ENCODE measurements at places on chromosomes 2 and 18.

DNA sequence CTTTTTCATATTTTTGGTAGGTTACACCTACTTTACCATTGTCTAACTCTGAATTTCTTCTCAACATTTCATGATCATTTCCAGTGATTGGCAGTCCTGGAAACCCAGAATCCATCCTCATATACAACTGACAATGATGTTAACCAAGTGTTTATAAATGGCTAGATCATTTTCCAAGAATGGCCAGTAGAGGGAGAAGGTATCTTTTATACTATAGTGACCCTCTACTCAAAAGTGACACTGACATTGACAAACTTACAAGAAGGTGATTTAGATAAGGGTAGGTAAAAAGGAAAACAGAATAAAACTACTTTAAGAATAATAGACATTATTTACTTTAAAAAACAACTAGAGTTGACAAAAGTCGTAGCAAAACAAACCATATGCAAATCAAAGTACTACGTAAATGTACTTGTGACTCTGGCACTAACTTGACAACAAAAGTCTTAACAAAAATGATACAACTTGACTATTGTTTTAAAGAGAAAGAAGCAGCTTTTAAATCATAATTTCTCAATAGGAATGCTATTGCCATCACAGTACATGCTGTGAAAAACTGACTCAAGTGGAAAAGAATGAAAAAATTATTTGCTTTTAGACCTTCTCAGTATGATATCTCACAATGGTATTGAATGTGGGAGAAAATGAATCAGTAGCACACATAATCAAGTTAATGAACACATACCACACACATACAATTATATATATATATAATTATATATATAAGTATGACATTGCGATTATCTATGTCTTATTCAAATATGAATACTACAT is 76.6 kb upstream of the GRB14 start:
- no peak for DNase-seq

GRCh38 chr18:62060820-62061219 is 126.0 kb downstream of the PIGN start:
- DNase-seq = no peak

GRCh38 chr2:46002947-46003346 is 294.3 kb upstream of the EPAS1 start:
- DNase-seq = no peak

GRCh38 chr2:224126003-224126402 is 86.9 kb upstream of the SERPINE2 start:
- no peak for DNase-seq

DNA sequence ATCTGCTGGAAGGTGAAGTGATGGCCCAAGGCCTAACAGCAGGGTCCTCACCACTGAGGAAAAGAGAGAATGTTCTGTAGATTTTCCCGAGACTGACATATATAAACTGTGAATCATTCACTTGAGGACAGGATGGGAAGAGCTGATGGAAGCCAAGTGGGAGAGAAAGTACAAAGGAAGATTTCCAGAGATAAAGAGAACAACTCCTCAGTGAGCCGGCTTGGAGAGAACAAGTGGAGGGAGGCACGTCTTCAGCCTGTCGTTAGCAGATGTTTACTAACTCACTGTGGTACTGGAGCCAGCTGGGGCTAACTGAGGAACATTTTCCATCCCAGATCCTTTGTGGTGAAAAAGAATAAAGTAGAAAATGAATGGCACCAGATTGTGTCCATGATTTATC is 552.9 kb upstream of the TNP1 start:
- DNase-seq = no peak

- no peak for DNase-seq
Measured at GRCh38 chr2:27573452-27573851, 9.4 kb upstream of the ZNF512 start.

GRCh38 chr2:200270732-200271131 is 35.8 kb upstream of the SPATS2L start:
- no peak for DNase-seq

DNA sequence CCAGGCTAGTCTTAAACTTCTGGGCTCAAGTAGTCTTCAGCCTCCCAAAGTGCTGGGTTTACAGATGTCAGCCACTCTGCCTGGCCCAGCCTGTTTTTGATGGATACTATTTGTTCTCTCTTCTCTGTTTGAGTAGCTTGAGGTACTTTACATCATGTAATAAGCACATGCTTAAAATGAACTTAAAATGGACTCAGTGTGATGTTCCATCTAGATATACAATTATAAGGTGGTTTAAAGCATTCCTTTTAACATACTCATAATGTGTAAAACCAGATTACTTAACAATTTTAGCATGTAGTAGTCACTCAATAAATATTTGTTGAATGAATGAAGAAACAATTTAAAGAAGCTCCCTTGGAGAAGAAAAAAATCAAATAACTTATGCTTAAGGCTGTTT is 9.6 kb downstream of the PTPRM start:
- DNase-seq = no peak

DNA sequence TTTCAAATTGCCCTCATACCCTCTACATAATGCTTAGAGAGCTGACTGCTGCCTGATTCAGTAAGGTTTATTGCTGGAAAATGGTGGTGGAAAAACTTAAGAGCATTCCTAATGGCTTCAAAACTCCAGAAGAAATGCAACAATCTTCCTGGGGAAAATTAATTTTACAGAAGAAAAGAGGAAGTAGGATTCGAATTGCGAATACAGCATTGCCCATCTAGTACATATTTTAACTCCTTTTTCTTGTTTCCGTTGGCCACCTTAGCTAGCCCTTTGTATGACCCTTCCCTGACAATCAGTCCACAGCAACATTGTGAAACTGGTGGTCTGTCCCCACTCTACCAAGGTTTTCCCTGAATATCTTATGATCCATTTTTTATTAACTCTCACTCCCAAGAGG is 224.7 kb downstream of the MTX2 start:
- DNase-seq = no peak

DNA sequence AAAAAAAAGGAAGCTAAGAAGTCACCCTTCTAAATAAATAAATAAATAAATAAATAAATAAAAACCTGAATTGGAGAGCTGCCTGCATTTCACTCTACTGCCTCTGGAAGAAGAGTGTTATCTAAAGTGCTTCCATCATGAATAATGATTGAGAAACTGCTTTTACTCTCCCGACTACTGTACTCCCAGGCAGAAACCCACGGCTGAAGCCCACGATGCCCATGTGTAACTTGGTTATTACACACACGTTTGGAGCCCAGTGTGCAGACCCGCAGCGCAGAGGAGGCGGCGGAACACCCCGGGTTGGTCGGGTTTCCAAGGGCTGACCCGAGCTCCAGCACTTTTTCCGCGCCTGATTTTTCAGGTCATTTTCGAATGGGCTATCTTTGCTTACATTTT is 697 bp upstream of the SPATS2L start:
- no peak for DNase-seq

DNA sequence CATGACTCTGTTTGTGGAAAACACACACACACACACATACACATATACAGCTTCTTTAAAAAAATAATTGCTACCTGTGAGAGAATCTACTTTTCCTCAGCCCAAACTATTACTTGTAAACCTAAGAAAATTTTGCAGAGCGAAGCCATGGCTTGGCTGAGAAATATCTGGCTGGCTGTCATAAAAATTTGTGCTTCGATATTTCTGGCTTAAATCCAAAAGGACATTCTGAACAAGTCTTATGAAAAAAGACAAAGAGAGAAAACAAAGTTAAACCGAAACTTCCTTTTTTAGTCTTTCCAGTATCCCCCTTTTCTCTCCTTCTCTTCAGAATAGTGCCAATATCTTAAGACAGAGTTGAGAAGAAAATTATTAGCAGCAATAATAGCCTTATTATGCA is 2048.0 kb downstream of the SUCLG1 start:
- no peak for DNase-seq

DNA sequence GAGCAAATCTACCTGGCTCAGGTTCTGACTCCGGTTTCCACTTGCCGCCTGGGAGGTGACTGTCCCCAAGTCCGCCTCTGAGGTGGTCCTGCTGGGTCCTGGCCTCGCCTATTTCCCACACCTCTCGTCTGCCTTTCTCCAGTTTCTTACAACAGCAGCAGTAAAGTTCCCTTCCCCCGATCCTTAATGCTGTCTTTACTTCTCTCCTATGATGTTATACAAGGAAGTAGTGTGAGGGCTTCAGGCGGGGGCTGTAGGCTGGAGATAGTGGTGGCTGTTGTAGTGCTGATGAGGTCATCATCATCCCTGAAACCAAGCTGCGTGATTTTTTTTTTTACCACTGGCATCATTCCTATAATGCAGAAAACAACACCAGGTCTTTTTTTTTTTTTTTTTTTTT is 18.9 kb downstream of the TGIF1 start:
- no peak for DNase-seq

DNA sequence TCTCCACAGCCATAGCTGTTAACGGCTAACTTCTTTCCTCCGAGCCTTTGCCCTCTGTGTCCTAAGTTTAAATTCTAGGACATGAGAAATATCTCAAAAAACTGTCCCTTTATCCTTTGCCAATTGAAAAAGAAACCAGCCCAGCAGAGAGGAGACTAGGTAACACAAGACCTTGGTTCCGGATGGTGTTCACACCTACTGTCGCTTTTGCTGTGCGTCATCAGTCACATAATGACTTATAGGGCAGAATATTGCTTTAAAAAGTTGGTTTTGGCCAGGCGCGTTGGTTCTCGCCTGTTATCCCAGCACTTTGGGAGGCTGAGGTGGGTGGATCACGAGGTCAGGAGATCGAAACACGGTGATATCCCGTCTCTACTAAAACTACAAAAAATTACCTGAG is 66.2 kb downstream of the SP3 start:
- DNase-seq = no peak

DNA sequence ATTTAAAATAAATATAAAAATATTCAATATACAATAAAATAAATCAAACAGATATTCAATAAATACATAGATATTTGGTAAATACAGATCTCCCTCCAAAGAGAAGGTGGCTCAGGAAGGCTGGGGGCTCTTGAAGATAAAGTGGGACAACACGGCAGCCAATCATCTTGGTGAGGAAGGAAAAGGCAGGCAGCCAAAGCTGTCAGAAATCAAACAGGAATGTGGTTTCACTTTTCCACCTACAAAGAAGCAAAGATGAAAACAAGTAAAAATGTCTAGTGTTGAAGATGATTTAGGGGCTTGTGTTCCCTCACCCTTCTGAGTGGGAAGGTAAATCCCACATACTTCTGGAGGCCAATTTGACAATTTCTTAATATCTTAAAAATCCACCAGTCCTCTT is 85.7 kb downstream of the B3GNT2 start:
- no peak for DNase-seq

DNA sequence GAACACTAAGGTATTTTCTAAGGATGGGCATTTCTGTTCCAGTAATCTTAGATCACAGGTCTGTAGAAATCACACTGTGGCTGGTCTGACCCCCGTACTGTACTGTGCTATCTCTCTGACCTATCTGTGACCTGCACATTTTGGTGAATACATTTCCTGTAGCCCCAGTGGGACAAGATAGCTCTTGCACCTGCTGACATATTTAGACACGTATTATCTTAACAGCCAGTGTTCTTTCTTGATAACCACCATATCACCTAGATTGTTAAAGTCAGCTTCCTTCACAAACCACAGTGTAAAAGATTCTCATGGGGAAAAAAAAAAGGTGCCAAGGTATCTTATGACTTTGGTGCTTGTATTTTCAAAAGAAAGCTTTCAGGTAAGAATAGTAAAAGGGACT is 39.8 kb upstream of the TMEM247 start:
- DNase-seq = no peak

- DNase-seq = no peak
Measured at GRCh38 chr2:172374318-172375240, 52.8 kb upstream of the ITGA6 start.

DNA sequence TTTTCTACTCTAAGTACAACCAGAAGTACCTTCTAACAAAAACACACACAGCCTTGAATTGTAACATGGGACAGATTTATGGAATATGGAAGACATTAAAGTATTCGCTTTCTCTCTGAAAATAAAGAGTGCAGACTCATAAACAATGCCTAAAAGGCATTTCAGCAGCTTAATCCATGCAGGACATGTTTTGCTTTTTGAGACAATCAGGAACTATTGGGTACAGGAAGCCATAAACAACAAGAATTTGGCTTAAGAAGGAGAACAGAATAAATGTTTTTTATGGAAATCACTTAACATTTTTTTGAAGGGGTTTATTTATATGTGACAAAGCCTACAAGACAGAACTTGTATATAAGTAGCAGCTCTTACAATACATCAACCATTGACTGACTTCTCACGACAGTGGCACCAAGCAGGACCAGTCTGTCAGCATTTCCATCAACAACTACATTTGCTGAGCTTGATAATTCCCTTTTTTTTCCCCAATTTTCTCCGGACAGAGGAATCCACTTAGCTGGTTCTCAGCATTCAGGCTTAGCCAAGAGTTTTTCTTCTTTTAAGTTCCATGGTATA is 140.1 kb downstream of the EXOC6B start:
- DNase-seq = no peak

DNA sequence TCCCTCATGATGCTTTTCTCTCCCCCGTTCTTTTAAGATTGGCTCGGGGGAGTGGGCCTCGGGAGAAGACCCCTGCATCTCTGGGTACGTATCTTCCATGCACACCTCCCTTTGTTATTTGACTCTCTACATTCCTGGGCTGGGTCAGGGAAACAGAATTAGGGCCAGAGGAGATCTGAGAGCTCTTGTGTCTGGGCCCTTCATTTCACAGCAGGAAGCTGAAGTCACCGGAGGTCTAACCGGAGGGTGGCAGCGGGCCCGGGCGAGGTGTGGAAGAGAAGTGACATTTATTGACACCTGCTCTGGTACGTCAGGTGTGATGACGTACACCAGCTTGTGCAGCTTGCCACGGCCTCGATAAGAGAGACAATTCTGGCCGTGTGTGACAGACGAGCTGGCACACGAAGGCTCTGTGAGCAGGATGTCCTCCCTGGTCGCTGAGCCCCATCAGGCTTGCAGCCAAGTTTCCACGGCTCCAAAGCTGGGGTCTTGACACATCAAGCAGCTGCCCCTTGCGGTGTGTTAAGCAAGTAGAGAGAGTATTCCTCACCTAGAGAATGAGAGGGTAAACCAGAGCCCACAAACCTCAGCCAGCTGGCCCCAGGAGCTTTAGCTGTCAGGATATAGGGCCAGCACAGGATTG is 30.4 kb downstream of the TOGARAM2 start:
- peak; percentile 55 for DNase-seq

DNA sequence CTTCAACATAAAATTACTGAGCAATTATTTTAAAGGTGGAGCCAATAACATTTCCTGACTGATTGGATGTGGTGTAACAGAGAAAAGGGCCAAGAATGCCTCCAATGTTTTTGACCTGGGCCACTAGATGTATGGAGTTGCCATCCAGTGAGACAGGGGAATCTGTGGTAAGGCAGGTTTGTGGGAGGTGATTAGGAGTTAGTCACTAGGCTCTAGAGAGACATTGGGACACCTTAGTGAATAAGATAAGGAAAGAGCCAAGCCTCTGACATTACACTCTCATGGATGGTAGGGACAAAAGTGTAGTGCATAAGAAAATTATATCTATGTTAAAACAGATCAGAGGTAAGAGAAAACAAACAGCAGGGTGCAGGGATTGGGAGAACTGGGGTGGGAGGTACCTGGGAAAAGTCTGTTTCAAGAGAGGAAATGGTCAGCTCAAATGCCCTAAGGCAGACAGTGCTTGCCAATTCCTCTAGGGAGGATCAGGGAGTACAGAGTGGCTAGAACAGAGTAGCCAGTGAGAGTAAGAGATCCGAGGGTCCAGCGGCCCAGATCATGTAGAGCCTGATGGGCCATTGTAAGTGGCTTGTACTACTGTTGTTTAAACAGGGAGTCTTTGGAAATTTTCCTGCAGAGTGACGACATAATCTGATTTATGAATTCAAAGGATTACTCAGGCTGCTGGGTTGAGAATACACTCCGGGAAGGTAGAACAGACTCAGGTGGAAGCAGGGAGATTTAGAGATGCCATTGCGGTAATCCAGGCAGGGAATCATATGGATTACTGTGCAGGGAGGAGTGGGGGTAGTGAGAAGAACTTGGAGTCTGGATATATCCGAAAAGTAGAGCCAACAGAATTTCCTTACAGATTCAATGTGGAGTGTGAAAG is 45.7 kb upstream of the CUL3 start:
- no peak for DNase-seq

Data from stimulated activated CD8-positive, alpha-beta memory T cell treated with anti-CD3 and anti-CD28 coated beads, Interleukin-2, amount 100 ng/mL, for 1 hour (primary cell).